ENCODE measurements at places on chromosomes 16 and 17. TPM values are rescaled to one million over a fixed set of nuclear protein-coding genes. Genes with fewer than 3 reads are reported as not detected.

DNA sequence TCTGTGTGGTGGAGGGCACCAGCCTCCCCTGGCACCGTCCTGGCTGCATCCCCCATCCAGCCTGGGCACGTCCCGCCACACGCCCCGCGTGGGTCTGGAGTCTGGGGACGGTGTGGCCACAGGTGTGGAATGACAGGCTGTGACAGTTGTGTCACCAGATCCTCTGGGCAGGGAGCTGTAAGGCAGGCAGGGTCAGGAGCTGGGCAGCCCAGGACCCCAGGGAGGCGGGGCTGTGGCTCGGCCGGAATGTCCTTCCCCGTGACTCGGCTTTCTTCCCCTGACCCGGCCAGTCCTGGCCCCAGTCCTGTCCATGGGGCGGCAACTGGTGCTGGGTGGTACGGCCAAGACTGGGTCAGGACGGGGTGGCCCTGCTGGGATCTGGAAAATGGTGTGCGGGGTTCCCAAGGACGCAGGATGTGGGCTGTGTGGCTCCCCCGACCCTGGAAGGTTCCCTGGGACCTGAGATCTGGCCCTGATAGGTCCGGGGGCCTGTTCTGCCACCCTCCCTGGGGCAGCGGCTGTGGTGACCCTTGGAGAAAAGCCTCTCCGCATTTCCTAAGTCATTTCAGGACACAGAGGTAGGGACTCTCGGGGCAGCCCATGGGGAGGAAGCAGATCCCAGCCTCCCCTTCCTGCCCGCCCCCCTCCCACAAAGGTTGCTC, 3.3 kb upstream of the SLC16A3 start:
- DNase-seq, result peak; percentile 84

DNA sequence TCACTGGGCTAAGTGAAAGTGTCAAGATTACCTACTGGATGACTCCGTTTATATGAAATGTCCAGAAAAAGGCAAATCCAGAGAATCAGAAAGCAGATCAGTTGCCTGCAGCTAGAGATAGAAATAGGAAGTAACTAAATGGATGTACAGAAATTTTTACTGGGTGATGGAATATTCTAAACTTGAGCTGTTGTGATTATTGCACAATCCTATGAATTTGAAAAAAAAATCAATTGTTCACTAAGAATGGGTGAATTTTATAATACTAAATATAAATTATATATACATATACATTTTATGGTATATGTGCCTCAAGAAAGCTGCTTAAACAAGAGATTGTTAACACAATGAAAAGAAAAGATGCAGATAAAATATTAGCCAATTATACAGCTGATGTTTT, 181.1 kb upstream of the C16orf82 start:
- DNase-seq, result no peak

GRCh38 chr17:6474376-6474775, 30.1 kb downstream of the PIMREG start:
- no peak for DNase-seq

DNA sequence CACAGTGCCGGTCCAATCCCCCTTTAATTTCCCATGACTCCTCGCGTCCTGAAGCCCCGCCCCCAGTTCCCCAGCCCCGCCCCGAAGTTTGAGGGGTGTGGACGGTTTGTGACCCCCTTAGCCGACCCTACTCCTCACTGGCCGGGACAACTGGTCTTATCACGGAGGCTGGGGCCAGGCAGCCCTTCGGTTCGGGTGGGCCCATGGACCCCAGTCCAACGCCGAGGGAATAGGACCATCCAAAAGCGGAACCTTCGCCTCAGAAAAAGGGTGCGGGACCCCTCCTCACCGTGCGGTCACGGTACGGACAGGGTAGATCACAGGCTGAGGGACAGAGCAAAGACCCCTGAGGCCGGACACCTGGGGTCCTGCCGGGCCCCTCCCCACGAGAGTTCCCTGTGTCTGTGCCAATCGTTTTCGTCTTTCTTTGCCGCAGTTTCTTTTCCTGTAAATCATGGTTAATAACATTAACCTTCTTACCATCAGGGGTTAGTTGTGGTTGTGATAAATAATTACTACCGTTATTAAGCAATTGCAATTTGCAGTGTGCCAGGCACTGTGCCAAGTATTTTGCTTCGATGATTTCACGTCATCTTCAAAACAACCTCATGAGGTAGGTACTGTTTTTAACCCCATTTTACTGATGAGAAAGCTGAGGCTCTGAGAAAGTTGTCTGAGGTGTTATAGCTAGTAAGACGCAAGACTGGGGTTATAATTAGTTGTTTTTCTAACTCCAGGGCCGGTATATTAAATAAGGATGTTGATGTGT, 543 bp downstream of the TMUB2 start:
- DNase-seq, result no peak

DNA sequence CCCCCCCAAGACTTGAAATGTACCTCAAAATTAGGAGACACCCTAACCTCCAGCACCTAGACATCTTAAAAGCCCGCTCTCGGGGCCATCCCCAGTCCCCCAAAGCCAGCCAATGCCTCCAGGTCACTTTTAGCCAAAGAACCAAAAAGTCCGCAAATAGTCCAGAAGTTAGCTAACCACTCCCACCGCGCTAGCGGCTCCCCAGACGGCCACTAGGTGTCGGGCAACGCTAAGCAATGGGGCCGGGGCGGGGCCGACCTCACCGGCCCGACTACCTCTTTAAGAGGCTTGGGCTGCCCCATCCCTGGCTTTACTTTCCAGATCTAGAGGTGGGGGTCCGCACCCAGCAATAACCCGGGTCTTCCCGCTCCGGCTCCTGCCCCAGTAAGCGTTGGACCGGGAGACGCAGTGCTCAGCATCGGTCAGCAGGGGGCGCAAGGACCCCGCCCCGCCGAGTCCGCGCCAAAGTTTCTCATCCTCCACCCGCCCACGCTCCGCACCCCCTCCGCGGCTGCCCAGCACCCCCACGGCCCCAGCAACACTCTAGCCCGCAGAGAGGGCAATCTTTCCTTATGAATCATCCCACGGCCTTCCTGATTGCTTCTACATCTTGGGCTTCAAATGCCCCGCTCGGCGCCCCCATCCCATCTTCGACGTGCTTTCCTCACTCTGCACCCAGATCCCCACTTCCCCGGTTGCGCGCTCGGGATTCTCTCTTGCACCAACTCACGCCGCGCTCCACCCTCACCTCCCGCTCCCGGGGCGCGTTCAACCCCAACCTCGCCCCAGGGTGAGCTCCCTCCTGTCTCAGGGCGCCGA, 765 bp downstream of the COL1A1 start:
- peak; percentile 92 for DNase-seq

DNA sequence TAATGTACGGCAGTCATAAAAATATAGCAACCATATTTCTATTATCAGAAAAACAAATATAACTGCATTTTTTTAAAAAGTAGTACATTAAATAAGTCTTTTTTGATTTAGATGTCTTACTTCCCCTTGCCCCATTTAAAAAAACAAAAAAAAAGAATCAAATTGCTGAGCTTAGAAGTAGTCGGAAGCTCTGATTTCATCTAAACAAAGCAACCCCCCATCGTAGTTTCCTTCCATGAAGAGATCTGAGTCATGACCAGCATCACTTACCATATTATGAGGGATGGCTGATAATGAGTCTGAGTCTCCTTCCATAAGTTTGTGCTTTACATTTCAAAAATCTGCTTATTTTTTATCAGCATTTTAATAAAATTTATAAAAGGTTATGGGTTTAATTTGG, 86.2 kb downstream of the ITFG1 start:
- no peak for DNase-seq

DNA sequence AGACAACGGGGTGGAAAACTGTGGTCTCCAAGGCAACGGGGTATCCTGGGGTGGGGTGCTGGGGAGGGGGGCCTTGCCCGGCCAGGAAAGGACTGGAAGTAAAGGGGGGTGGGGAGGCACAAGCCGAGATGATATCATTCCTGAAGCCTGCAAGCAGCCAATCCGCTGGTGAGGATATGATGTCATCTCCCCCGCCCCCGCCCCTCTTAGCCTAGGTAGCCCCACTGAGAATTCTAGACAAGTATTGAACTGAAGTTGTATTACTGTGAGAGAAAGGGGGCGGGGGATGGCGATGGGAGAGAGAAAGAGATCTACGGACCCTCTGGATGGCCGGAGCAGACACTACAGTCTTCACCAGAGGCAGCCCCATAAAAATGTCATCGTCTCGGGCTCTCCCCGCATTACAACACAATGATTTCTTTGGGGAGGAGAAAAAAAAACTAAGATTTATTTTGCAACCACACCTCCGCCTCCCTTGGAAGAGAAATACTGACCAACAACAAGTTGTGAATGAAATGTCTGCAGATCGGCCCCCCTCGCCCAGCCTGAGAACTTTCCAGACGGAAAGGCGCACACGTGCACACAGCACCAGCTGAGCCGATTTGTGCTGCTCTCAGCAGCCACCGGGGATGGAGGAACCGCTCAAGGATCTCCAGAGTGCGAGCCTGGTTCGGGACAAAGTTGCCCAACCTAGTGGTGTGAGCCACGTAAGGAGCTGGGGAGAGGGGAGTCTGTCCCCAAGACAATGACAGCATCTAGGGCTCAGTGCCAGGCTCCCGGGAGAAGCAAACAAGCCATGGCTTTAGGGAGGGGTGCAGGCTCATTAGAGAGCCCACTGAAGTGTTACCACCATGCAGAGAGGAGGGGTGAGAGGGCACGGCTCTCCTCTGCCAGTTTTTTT, 222.1 kb downstream of the SOX9 start:
- no peak for DNase-seq

- peak; percentile 99 for DNase-seq
Observed at GRCh38 chr17:40559954-40560591, 5.2 kb downstream of the CCR7 start.

DNA sequence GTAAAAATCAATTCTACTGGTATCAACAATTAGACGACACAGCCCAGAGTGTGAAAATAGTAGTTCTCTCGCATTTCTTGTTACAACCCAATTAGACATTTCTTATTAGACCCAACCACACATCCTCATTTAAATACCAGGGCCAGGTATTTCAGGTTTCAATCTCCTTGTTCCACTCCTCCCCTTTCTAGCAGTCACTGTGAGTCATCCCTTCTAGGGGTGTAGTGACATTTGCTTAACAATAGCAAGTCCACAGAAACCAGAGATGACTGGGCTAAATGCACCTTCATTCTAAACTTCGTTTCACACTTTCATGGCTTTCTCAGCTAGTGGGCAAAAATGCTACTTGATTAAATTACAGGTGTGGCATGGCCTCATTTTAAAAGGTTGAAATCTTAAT, 116.9 kb upstream of the CACNG3 start:
- DNase-seq, result no peak

DNA sequence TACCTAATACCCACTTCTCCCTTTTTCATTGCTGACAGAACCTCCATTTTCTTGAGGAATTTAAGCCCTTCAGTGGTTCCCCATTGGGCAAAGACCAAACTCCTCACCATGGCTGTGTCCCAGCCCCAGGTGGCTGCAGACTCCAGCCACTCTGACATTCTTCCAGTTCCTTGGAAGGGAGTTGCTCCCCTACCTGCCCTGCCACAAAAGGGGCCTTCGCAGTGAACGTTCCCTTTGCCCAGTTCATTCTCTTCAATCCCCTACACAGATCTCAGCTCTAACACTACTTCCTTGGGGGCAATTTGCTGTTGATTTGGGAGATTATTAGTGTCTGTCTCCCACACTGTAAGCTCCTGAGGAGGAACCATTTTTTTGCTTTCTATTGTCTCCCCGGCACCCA, 3.2 kb upstream of the AKTIP start:
- no peak for DNase-seq

DNA sequence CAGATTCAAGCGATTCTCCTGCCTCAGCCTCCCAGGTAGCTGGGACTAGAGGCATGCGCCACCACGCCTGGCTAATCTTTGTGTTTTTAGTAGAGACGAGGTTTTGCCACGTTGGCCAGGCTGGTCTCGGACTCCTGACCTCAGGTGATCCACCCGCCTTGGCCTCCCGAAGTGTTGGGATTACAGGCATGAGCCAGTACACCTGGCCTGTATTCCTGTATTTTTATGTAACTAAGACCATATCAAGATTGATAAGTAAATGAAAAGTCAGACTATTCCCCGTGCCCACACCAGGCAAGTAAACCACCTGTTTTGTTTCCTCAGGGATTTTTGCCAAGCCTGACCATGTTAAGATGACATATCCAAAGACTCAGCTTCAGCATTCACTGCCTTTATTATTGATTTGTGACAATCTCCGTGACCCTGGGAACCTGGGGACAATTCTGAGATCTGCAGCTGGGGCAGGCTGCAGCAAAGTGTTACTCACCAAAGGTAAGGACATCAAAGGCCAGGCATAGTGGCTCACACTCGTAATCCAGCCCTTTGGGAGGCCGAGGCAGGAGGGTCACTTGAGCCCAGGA, 5.6 kb downstream of the MRM3 start:
- DNase-seq, result no peak

- DNase-seq, result no peak
Observed at GRCh38 chr16:8655184-8655717, 19.2 kb upstream of the ABAT start.

DNA sequence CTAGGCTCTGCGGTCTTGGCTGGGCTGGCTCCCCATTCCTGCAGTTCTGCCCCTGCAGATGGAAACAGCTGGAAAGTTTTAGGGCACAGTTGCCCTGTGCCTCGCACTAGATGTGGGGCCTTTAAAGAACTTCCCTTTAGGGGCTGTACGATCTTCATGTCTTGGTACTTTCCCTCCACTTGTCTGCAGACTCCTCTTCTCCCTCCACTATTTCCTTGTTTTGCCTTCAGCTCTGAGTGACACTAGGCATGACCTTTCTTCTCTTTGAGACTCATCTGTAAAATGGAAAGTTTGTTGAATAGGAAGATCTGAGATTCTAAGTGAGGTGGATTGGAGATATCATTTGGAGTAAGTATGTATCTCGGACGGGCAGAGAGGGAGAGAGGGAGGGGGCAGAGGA, 6.3 kb upstream of the TAC4 start:
- no peak for DNase-seq

- DNase-seq, result no peak
Observed at GRCh38 chr16:8958344-8959167, 5.2 kb downstream of the USP7 start.

DNA sequence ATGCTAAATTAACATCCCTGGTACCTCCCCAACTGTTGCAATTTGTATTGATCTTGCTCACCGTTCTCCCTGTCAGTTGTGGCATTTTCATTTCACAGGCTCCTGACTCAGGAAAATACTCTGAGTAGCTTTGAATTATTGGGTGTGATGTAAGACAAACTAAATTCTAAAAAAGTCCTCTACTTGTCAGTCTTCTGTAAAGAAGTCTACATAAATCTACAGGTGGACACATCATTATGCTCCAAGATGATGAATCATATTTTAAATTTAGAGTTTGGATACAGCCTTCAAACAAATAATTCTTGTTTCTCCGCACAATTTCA, 47.2 kb downstream of the MARCHF10 start:
- DNase-seq, result no peak

- DNase-seq, result no peak
Observed at GRCh38 chr17:64940055-64940454, 20.8 kb upstream of the LRRC37A3 start.

- DNase-seq, result peak; percentile 72
Observed at GRCh38 chr17:64772845-64773299, 110.8 kb upstream of the SMURF2 start.

- DNase-seq, result no peak
Observed at GRCh38 chr17:49031965-49032928, 35.1 kb downstream of the IGF2BP1 start.

The TBC1D3 gene
- total RNA-seq, result not detected

The PRSS8 gene
- 147 TPM for total RNA-seq

The SLC38A8 gene
- total RNA-seq, result not detected

The SCNN1G gene
- total RNA-seq, result 39.3 TPM

The PLD6 gene
- total RNA-seq, result 4.3 TPM

The KRT33B gene
- 0.25 TPM for total RNA-seq

The OTOP2 gene
- total RNA-seq, result not detected

The NATD1 gene
- total RNA-seq, result 18.6 TPM

The MRPL58 gene
- 48.6 TPM for total RNA-seq

The SMTNL2 gene
- total RNA-seq, result 1.0 TPM

The KRT12 gene
- not detected for total RNA-seq
